ENCODE measurements at places on chromosomes 3 and 15. TPM values are rescaled to one million over a fixed set of nuclear protein-coding genes. Genes with fewer than 3 reads are reported as not detected.

Gene SCG5
- 5.6 TPM for total RNA-seq

DNA sequence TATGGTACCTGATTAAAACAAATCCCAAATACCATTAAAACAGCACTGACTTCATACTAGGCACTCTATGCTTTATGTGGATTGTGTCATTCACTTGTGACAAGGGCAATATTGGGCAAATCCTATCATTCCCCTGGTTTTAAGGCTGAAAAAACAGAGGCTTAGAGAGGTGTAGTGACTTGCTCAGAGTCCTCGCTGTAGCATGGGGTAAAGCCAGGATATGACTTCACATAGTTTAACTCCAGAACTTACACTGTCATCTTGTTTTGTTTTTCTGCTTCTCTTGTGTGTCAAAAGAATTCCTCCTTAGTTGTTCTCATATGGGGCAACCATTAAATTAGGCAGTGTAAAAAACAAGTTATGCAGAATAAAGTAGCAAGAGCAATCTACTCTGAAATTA, 40.3 kb upstream of the ICE2 start:
- DNase-seq, result no peak

DNA sequence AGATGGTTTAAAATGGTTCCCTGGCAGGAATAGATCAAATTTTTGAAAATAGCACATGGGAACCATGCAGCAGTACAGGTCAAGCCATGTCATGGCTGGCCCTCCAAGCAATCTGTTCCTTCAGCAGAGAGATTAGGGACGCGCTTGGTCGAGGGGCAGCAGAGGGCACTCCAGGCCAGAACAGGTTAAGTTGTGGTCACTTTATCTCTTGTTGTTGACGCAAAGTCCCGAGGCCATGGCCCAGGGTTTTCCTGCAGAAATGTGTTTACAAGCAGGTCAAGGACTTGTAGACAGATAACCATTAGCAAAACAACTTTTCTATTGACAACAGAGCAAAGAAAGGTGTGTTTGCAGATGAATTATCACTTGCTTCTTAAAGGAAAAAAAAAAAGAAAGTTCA, 570.0 kb upstream of the NR2F2 start:
- no peak for DNase-seq

- DNase-seq, result no peak
Measured at GRCh38 chr3:21328711-21329390, 422.2 kb downstream of the ZNF385D start.

GRCh38 chr3:99850608-99851007, 32.9 kb downstream of the CMSS1 start:
- DNase-seq, result no peak

Measured in posterior vena cava (tissue), 2 donors.